ENCODE measurements at places on chromosomes 2 and 18. TPM values are rescaled to one million over a fixed set of nuclear protein-coding genes. Genes with fewer than 3 reads are reported as not detected.
A peak's percentile ranks its signal among the peaks of the same experiment; 100 is the strongest.

Gene MATN3
- 0.91 TPM for total RNA-seq

Gene SLC9A2
- not detected for total RNA-seq

Gene KATNAL2
- 4.5 TPM for total RNA-seq

DNA sequence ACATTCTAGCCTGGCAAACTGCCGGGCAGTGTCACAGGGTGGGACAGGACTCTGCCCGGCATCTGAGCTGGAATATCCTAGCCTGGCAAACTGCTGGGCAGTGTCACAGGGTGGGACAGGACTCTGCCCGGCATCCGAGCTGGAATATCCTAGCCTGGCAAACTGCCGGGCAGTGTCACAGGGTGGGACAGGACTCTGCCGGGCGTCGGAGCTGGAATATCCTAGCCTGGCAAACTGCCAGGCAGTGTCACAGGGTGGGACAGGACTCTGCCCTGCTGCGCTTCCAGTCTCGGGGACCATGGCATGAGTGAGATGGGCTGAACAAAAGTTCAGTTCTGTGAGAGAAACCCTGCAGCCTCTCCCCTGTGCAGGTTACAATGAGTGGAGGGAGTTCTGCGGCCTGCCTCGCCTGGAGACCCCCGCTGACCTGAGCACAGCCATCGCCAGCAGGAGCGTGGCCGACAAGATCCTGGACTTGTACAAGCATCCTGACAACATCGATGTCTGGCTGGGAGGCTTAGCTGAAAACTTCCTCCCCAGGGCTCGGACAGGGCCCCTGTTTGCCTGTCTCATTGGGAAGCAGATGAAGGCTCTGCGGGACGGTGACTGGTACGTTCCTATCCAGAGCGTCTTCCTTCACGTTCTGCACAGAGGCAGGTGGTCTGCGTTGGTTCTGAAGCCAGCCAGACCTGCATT lies 80.3 kb downstream of the TPO start:
- H3K27me3 ChIP-seq: no peaks in the 10 kb centered on the region
- peak; percentile 1 for DNase-seq
- no peak overlapping the region for H3K4me3 ChIP-seq

- no peak overlapping the region for H3K4me3 ChIP-seq
- H3K4me1 ChIP-seq: no peaks in the 10 kb centered on the region
- DNase-seq: no peak
- H3K27ac ChIP-seq: no peak overlapping the region
- no peaks in the 10 kb centered on the region for H3K36me3 ChIP-seq
These were observed 478.5 kb upstream of the ID2 start for GRCh38 chr2:8203364-8203763.

GRCh38 chr2:118223992-118224894 lies 136.0 kb downstream of the INSIG2 start:
- H3K27me3 ChIP-seq: peaks cover 72% of the 10 kb centered on the region
- peaks cover 14% of the 10 kb centered on the region for H3K4me1 ChIP-seq
- H3K4me3 ChIP-seq: no peak overlapping the region

DNA sequence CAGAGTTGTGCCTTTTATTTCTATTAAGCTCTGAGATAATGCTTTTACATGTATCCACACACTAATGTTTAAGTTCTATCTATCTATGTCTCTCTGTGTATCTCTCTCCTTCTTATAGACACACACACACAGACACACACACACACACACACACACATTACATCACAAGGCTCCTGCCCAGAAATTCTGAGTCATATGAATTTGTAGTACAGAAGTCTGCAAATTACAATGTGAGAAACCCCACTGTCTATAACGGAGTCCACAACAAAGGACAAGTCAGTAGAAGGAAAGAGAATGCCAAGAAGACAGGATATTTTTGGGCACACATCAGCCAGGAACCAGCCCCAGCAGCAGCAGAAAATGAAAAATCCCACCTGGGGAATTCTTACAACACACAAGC lies 142.4 kb downstream of the EN1 start:
- no peak overlapping the region for H3K27ac ChIP-seq
- no peaks in the 10 kb centered on the region for H3K27me3 ChIP-seq
- H3K4me3 ChIP-seq: no peak overlapping the region

- H3K4me3 ChIP-seq: no peak overlapping the region
- H3K36me3 ChIP-seq: no peaks in the 10 kb centered on the region
- H3K27me3 ChIP-seq: no peaks in the 10 kb centered on the region
- DNase-seq: peak; percentile 83
- H3K27ac ChIP-seq: peak overlapping the region; percentile 85
These were observed 1.4 kb upstream of the SLC23A3 start for GRCh38 chr2:219171231-219171651.

DNA sequence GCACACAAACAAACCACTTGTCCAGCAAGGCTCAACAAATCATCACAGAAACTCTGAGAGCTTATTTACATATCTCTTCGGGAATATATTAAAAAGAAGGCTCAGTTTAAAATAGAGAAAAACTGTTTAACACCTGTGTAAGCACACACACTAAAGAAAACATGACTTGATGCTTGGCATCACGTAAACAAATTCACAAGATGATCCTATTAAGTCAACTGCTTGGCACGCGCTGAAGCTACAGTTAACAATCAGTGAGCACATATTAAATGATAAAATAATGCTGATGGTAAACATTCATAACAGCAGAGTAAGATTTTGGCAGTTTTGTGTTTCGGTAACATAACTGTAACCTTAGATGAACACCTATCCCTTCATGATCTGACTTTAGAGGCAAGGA lies 4.3 kb upstream of the HES6 start:
- H3K4me1 ChIP-seq: peaks cover 19% of the 10 kb centered on the region
- H3K27me3 ChIP-seq: no peaks in the 10 kb centered on the region
- DNase-seq: no peak
- H3K4me3 ChIP-seq: no peak overlapping the region
- H3K27ac ChIP-seq: no peak overlapping the region
- no peaks in the 10 kb centered on the region for H3K36me3 ChIP-seq

- no peaks in the 10 kb centered on the region for H3K4me1 ChIP-seq
- no peaks in the 10 kb centered on the region for H3K36me3 ChIP-seq
- H3K27me3 ChIP-seq: no peaks in the 10 kb centered on the region
- H3K27ac ChIP-seq: no peak overlapping the region
These were observed 15.1 kb upstream of the KCNE4 start for GRCh38 chr2:223036790-223037444.

GRCh38 chr2:173785813-173786212 lies 179.4 kb downstream of the SP3 start:
- H3K4me3 ChIP-seq: no peak overlapping the region
- H3K27ac ChIP-seq: no peak overlapping the region
- H3K4me1 ChIP-seq: no peaks in the 10 kb centered on the region
- no peak for DNase-seq
- H3K27me3 ChIP-seq: peaks cover 3% of the 10 kb centered on the region

DNA sequence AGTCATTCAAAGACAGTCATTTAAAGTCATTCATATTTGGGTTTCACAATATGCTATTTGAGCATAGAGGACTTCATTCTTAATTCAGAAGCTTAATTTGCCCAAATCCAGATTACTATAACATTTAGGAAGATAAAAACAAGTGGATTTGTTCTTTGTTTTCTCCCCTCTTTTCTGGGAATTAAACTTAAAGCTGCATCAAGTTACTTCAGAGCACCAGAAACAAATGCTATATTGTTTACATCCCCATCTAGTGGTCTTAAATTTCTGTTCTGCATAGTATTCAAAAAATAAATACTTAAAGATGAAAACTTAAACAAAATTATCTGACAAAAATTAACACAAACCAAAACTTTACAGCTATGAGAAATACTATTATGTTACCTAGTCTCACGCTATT lies 34.7 kb upstream of the MARCHF7 start:
- DNase-seq: no peak
- H3K36me3 ChIP-seq: no peaks in the 10 kb centered on the region
- no peaks in the 10 kb centered on the region for H3K27me3 ChIP-seq
- H3K4me3 ChIP-seq: no peak overlapping the region
- H3K4me1 ChIP-seq: no peaks in the 10 kb centered on the region
- H3K27ac ChIP-seq: no peak overlapping the region

GRCh38 chr2:108640731-108641130 lies 78.6 kb upstream of the RANBP2 start:
- H3K27me3 ChIP-seq: no peaks in the 10 kb centered on the region
- H3K27ac ChIP-seq: no peak overlapping the region
- no peak for DNase-seq
- H3K36me3 ChIP-seq: no peaks in the 10 kb centered on the region
- H3K4me1 ChIP-seq: peaks cover 33% of the 10 kb centered on the region

DNA sequence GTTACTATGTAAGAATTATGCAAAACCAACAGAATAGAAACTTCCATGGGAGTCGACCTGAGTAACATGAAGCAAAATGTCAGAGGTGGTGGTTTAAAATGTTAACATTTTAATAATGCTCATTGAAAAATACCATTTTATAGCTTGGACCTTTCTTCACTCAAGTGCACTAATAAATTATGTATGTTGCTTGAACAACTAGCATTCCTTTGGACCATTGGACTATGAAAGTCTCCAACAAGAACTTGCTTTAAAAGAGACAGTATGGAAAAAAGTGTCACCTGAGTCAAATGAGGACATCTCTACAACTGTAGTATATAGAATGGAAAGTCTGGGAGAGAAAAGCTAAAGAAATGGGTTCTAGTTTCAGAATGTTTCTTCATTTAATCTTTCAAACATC lies 51.9 kb downstream of the GLS start:
- H3K4me3 ChIP-seq: no peak overlapping the region
- no peaks in the 10 kb centered on the region for H3K27me3 ChIP-seq
- no peak overlapping the region for H3K27ac ChIP-seq

- H3K27ac ChIP-seq: peak overlapping the region; percentile 8
- H3K4me1 ChIP-seq: no peaks in the 10 kb centered on the region
- peaks cover 14% of the 10 kb centered on the region for H3K27me3 ChIP-seq
- H3K4me3 ChIP-seq: no peak overlapping the region
- DNase-seq: no peak
These were observed 15.2 kb downstream of the FBXO41 start for GRCh38 chr2:73268830-73269685.

Data from adrenal gland (tissue), 19 donors.